ENCODE measurements at places on chromosomes 1 and 21.

DNA sequence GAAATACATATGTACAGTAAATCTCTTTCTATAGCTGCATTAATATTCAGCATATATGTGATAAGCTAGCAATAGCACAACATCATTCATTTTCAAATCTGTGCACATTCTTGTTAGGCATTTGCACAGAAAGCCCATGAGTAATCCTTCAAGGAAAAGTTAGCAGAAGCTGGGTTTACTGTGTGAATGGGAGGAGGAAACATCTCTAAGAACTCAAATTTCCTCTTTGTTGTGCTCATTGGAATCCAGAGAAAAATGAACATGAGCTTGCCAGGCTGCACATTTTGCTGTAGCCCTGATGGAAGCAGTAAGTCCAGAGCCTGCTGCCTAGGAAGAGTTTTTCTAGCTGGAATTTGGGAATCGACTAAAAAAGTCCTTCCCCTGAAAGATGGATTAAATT, 214.2 kb upstream of the FOXD3 start:
- DNase-seq: no peak

- no peak for DNase-seq
Observed at GRCh38 chr1:111716333-111716732, 22.9 kb downstream of the INKA2 start.

- no peak for DNase-seq
Observed at GRCh38 chr1:209823143-209824041, 4.4 kb upstream of the UTP25 start.

GRCh38 chr1:161838885-161839284, 72.8 kb downstream of the ATF6 start:
- no peak for DNase-seq

GRCh38 chr1:27940297-27940696, 5.5 kb downstream of the SMPDL3B start:
- peak; percentile 61 for DNase-seq

- no peak for DNase-seq
Observed at GRCh38 chr1:31380181-31380580, 7.3 kb upstream of the FABP3 start.

DNA sequence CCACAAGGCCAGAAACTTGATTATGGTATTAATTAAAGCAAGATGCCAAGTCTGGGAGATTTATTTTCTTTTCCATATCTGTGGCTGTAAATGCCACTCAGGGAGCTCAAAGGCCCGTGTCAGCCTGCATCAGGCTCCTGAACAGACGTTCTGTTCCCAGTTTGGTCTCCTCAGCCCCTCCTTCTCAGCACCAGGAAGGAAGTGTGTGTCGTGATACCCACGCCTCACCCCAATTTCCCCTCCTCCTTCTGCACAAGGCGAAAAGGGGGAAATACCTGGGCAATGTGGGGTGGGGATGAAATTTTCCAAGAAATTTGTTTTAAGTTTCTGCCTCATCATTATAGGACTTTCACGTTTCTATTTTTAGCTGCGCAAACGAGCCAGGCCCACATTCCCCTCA, 112.0 kb downstream of the SYF2 start:
- no peak for DNase-seq

GRCh38 chr1:183876309-183876708, 71.4 kb downstream of the RGL1 start:
- no peak for DNase-seq

GRCh38 chr1:184258525-184258924, 128.3 kb upstream of the C1orf21 start:
- DNase-seq: no peak

DNA sequence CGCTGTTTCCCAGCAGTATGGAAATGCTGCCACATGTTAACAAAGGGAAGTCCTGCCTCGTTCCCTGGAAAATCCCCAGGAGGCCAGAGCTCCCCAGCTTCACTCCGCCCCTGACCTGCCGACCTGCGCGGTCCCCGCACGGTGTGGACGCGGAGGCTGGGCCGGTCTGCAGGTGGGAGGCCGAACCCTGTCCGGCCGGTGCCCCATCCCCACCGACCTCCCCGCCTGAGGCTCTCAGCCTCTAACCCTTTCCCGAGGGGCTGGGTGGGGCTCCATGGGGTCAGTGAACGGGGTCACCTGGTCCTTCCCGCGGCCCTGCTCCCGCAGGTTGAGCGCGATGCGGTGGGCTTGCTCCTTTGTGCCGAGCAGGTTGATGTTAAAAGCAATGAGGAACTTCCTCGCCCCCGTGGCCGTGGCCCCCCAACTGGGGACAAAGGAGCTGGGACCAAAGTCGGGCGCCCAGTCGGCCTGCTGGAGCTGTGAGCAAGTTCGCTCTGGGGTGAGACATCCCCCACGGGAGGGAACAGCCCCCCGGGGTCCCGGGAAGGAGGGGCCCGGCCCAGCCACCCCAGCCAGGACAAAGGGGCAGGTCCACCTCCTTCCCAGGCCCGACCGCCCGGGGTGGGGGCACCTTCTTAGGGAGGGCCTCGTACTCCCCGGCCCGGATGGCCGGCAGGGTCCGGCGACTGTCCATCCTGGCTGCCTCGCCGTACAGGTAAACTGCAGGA, 4.0 kb downstream of the FTCD start:
- no peak for DNase-seq

- no peak for DNase-seq
Observed at GRCh38 chr1:87263281-87263680, 65.4 kb upstream of the LMO4 start.

GRCh38 chr1:170856455-170856854, 78.9 kb upstream of the MROH9 start:
- no peak for DNase-seq

DNA sequence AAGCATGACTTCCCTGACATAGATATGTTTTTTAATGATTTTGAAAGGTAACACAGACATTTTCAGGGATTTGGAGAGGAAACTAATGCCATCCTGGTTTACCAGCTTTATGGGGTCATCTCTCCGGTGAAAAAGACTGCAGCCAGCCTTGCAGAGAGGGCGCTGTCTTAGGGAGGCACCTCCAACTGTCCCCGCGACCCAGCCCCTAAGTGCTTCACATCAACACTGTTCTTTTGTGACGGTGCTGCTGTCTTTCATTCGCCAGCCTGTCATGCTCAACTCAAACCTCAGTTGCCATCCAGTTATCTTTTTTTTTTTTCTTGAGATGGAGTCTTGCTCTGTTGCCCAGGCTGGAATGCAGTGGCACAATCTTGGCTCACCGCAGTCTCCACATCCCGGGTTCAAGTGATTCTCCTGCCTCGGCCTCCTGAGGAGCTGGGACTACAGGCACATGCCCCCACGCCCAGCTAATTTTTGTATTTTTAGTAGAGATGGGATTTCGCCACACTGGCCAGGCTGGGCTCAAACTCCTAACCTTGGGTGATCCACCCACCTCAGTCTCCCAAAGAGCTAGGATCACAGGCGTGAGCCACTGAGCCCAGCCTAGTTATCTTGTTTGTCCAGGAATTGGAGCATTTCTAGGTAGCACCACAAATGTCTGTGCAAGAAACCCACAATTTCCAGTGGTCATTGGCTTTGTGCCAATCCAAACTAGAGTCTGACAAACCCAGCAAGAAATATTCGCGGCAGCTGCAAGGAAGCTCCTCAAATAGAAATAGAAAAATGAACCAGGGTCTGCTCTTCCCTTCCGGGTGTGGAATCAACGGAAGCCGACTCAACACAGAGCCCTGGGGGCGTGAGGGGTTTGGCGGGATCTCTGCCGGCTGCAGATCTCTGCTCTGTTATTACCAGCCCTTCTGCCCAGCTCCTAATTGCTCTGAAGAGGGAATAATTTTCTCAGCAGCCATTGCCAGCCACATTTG, 24.2 kb downstream of the PDE9A start:
- DNase-seq: no peak

- DNase-seq: no peak
Observed at GRCh38 chr1:181562395-181562794, 79.1 kb downstream of the CACNA1E start.

- DNase-seq: peak; percentile 38
Observed at GRCh38 chr1:244801246-244801645, 34.2 kb upstream of the COX20 start.

DNA sequence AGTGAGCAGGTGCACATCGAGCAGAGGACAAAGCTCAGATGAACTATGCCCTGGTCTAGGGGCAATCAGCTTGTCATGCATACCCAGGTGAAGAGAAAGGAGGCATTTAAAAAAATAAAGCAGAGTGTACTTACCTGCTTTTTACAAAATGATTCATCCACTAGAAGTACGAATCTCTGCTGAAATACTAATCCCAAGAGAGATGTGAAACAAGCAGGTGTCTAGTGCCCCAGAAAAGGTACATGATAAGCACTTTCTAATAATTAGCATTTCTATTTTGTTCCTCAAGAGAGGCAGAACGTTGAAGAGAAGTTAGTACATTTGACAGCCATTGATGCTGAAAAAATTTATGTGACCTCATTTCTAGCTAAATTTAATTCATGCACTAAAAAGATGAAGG, 31.1 kb downstream of the CHODL start:
- DNase-seq: no peak

DNA sequence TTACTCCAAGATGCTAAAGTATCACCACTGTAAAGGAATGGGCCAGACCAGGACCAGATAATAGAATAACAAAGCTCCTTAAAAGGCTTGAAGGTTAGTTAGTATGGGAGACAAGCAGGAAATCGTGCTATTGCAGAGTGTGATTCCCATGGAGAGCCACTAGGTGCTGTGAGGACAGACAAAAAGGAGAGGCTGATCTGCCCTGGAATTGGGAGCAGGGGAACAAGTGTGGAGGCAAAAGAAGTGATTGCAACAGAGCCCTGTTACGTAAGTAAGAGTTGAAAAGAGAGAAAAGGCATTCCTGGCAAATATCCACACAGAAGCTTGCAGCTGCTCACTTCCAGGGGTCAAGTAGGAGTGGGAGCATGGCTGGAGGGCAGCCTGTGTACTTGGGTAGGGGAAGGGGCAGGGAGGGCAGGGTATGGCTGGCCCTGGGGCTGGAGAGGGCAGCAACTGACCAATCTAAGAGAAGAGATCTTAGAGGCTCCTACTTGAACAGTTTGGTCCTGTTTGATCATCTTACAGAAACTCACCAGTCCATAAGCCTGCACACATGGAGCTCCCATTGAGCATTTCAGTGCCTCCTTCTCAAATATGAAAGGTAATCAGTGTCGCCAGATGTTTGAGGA, 207.7 kb upstream of the GJB5 start:
- no peak for DNase-seq

DNA sequence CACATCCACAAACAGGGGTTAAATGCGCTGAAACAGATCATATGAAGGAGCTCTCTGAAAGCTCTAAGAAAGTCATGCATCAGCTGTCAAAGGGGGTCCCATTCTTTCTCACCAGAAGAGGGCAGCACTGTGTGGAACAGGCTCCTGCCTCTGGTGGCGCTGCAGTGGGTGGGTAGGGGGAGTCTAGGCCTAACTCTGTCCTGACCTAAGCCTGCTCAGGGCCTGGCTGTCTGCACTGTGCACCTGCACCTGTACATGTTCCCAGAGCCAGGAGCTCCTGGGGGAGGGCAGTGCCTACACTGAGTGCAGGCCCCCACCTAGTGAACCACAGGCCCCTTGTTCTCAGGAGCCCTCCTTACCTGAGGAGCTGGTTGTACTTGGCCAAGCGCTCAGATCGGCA, 16.0 kb downstream of the ENO1 start:
- peak; percentile 22 for DNase-seq

DNA sequence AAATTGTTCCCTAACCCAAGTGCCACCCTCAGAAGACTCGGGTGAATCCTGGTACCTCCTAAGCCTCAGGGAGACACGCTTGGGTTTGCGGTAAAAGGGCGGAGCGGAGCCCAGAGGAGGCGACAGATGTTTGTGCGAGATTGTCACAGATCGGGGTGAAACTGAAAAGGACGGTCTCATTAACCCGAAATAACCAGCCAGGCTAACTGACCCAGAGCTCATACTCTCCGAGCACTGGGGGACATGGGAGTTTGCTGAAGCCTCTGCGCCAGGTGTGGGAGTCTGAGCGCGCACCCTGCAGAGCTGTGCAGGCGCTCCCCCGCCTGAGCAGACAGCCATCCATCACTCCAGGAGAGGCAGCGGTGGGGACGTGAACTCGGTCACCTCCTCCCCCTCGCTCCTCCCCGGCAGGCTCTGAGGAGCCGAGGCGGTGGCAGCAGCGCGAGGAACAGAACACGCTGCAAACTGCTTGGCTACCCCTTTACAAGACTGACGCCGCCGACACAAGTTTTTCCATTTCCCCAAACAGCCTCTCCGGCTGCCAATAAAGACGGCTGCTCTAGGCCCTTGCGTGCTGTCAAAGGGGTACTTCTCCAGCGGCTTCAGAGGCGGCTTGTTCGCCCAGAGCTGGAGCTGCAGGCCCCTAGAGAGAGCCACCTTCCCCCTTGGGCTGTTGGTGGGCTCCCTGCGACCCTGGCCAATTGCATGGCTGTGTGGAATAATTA, 43.5 kb downstream of the RRAGC start:
- no peak for DNase-seq

DNA sequence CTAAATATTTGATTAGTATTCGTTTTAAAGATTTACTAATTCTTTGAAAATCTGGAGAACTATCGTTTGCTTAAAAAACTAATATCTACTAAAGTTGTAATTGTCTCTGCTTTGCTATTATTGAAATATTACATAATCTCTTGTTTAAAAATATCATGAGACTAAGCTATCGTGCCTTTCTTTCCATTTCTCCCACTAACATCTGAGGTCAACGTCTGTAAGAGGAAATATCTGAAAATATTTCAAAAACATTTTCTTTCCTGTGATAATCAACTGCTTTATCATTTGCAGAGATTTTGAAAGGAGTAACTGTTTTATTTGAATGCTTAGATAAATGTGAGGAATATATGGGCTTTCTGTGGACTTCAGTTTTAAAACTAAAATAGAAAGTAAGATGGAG, 694.1 kb downstream of the USP25 start:
- DNase-seq: no peak

DNA sequence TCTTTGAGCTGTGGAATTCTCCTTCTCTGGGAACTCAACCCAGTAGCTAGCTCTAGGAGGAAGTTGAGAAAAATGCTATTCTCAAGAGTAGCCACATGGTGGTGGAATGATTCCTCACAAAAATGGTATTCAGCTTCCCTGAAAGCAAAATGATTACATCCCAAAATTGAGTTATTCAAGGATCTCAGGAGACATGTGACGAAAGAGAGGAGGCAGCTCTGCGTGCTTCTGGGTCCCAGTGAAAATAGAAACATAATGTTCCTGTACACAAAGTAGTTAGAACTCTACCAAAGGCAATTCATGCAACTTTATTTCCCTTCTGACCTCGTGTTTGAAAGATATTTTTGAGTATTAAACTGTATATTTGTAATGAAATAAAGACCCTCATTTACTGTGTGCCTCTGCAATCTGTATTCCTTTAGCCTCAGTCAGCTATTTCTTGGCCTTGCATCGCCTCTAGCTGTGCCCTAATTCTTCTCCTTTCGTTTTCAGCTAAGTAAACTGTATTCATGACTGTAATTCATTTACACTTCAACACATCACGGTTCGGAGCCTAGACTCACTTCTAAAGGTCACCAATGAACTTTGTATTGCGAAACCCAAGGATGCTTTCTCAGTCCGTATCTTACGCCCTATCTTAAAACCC, 167.3 kb downstream of the FASLG start:
- DNase-seq: no peak

DNA sequence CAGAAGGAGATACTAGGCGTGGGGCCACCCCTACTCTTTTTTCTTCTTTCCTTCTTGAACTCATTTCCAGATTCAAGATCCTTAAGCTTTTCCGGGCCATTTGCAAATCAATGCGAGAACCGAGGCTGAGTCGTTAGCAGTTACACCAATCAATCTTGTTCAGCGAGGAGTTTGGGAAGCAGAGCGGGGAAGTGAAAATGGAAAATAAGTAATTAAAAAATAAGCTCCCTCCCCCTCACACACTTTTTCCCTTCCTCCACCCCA, 1.7 kb upstream of the NEGR1 start:
- DNase-seq: no peak
